ENCODE measurements at places on chromosomes 4 and X.

DNA sequence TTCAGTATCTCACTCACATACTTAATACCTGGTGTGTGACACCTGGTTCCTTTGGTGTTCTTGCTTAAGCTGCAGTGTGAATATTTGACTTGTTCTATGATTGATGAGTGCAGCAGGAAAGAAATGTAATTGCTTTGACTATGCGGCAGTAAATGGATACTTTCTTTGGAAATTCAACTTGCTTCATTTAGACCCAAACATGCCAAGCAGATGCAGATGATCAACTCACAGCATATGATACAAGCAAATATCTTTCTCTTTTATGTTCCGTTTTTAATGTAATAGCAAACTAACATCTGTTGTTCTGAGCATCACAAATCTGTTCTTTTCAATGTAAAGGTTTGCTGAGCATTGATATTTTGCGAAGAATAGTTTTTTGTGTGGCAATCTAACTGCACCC is 549.5 kb downstream of the C4orf33 start:
- DNase-seq: no peak

DNA sequence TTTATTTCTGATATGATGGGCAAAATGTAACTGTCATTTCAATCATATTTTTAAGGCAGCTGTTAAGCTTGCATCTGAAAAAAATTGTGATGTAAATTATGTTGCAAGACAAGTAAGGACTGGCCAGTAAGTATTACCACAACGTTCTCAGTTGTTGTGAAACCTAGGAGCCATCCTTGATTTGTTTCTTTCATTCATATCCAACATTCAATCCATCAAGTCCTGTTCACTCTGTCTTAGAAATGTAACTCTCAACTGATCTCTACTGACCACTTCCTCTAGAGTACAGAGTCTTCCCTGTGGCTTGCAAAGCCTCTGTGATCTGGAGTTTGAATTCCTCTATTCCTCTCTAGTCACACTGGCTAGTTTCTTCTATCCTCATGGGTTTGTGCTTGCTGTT is 161.4 kb upstream of the MAD2L1 start:
- no peak for DNase-seq

GRCh38 chrX:118579417-118579816 is 83.8 kb downstream of the DOCK11 start:
- no peak for DNase-seq

- DNase-seq: no peak
These were observed 229.9 kb upstream of the BOD1L1 start for GRCh38 chr4:13857397-13857796.

DNA sequence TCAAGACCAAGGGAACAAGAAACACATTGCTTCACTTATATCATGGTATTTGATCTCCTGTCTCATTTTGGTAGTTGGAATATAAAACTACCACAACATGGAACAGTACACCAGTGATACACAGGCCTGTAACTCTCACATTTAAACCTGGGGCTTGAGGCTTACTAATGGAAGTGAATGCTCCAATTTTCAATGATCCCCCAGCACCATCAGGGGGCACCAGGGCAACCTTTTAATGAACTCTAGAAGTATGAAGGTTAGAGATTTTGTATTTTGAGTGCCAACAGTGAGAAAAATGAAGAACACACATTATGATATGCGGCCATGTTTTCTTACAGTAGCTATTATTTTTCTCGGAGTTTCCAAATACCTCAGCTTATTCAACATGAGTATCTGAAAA is 50.7 kb downstream of the C4orf33 start:
- no peak for DNase-seq

DNA sequence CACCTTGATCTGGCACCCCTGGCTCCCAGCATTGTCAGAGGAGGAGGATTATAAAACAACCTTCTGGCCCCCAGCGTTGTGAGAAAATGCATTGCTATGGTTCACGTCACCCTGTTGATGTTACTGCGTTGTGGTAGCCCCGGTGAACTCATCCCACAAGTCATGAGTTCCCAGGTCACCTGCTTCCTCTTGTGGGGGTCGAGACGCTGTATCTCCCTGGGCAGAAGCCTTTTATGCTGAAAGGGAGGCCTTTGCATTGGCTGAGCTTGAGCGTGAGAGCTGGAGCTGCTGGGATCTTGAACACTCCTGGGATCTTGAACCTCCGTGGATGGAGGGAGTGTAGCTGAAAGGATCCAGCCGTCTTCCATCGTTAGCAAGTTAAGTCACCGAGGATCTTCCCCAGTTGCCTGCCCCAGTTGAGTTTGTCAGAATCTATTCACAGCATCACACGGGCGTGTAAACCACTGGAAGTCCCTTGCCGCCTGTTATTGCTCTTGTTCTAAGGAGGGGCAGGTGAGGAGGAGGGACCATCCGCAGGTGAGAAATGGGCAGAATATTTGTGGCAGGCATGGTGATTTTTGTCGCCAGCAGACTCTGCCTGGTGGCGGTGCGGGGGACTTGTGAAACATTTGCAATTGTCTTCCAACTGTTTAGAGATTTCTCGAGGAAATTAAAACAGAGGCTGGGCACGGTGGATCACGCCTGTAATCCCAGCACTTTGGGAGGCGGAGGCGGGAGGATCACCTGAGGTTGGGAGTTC is 299.9 kb downstream of the ASMT start:
- no peak for DNase-seq

GRCh38 chr4:34182306-34182705 is 2062.0 kb downstream of the ARAP2 start:
- no peak for DNase-seq

GRCh38 chr4:109303140-109303496 is 660 bp upstream of the COL25A1 start:
- DNase-seq: no peak

DNA sequence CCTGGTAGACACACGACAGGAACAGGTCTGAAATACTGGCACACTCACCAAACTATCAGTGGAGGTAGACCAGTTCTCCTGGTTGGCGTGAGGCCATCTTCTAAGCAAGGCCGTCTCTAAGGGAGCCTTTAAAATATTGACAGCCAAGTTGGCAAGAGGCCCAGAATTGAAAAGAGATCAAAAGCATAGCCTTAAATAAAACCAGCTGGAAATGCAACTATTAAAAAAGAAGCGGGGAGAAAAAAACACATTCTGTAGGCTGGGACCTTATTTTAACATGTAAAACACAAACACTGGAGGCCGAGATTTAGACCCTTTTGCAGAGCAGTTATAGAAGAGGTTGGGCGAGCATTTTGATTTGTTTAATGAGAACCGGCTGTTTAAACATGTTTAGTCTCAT is 233.0 kb upstream of the CLNK start:
- DNase-seq: no peak

DNA sequence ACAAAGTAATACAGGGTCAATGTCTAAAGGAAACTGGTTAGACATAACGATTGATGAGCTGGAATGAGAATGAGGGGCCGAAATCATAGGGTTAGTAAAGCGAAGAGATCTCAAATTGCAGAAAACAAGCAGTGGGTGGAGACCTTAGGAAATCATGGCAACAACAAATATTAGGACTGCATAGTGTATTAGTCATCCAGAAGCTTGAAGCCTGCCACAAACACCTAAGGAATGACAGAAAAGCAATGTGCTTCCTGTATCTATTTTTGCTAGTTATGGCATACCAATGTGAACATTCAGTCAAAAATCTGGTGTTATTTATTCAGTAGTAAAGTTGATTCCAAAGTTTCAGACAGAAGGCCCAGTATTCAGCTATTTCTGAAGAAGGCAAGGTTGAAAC is 410.9 kb upstream of the CT83 start:
- no peak for DNase-seq

DNA sequence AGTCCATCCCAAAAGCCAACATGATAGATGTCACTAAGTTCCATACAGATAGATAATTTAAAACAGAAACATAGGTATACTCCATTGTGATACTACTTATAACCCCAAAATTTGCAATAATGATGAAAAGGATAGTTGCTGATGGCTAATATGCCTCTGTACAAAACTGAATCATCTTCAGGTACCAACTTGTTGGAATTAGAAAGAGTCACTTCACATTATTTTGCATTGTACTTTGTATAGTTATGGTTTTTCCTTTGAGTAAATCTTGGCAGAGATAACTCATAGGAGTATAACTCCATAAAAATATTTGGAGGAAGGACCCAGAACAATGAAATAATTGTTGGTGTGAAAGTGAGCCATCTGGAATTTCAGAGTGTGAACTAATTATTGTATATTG is 17.6 kb downstream of the GIMD1 start:
- no peak for DNase-seq

GRCh38 chrX:335758-336155 is 17.2 kb upstream of the GTPBP6 start:
- no peak for DNase-seq

DNA sequence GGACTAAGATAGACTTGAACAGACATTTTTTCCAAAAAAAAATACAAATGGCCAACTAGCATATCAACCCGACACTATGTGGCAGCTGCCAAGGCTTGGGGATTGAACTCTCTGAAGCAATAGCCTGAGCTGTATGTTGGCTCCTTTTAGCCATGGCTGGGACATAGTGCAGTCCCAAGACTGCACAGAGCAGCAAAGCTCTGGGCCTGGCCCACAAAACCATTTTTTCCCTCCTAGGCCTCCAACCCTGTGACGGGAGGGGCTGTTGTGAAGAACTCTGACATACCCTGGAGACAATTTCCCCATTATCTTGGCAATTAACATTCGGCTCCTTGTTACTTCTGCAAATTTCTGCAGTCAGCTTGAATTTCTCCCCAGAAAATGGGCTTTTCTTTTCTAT is 50.1 kb downstream of the CISD2 start:
- no peak for DNase-seq

- DNase-seq: no peak
These were observed at the start of gene PGRMC2 for GRCh38 chr4:128287141-128287870. Gene PGRMC2, minus strand, starts transcription at chr4:128287813. Its CDS starts 23 bp downstream, at chr4:128287790.

GRCh38 chrX:140507223-140507981 is 2.5 kb upstream of the SOX3 start:
- DNase-seq: no peak

DNA sequence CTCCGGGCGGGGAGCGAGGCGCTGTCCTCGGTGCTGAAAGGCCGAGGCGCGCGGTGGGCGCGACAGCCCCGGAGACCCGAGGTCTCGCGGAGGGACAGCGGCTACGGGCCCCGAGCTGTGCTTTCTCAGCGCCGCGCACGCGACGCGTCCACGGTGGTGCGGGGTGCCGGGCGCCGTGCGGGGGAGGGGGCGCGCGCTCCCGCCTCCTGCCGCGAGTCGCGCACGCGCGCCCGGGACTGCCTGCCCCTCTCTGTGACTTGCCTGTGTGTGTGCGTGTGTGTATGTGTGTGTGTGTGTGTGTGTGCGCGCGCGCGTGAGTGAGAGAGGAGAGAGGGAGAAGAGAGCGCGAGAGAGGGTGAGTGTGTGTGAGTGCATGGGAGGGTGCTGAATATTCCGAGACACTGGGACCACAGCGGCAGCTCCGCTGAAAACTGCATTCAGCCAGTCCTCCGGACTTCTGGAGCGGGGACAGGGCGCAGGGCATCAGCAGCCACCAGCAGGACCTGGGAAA is at the start of gene GRIA2:
Gene GRIA2, plus strand, starts transcription at position 358 of the 511 bp plus-strand sequence. CDS start 315 bp downstream, outside the sequence.
- no peak for DNase-seq

GRCh38 chr4:83527671-83528070 is 8.2 kb upstream of the GPAT3 start:
- no peak for DNase-seq

DNA sequence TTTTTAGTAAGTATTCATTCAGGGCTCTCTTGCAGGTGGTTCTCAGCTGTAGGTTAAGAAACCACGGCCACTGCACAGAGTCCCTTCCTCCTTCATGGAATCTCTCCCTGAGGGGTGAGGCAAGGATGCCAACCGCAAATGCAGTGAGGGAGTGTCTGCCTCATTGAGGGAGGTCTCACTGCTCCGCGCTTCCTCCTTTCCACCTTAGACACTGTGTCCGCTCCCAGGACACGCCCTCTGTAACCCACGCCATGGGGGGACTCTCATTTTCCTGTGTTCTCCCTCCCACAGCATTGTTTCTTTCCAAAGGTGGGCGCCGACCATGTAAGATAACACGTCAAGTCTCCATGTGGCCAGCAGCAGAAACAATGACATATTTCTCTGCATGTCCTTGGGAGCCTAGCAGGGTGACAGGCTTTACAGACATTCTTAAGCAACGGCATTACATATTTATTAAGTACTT is 63.2 kb downstream of the SEPSECS start:
- DNase-seq: no peak

GRCh38 chr4:24655326-24655725 is 71.0 kb upstream of the DHX15 start:
- no peak for DNase-seq

- DNase-seq: peak; percentile 40
These were observed 23.9 kb upstream of the PRDM8 start for GRCh38 chr4:80173401-80173800.

DNA sequence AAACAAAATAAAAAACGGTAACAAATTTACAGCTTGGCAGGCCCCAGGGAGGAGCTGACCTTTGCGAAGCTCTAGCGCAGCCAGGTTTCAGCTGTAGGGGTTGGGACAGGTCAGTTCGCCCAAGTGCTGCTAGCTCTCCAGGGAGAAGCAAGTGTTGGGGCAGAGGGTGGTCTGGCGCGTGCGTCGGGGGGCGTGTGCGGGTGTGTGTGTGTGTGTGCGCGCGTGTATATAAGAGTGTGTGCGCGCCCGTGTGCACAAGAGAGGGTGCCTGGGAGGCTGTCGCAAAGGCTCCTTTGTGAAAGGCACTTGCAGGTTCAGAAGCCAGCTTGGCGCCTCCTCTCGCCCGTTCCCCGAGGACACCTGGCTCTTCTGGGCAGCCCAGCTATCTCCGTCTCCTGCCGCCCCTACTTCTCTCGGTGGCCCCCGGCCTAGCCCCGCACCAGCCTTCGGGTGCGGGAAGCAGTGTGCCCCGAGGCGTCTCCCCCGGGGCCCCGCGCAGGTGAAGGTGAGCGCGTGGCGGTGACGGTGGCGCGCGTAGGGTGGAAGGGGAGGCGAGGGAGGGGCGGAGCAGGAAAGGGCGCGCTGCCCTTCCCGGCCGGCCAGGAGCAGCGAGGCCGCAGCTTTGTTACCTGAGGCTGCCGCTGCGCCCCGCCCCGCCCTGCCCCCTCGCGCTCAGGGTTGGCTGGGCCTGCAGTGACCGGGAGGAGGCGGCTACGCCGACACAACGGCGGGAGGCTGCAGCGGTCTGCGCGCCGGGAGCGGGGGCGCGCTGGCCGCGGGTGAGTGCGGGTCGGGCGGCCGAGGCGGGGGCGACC is at the start of gene FHDC1:
Gene FHDC1, plus strand, starts transcription at position 693 of the 815 bp plus-strand sequence. CDS start 6,735 bp downstream, outside the sequence.
- DNase-seq: no peak

- DNase-seq: no peak
These were observed 65.8 kb upstream of the PRPS1 start for GRCh38 chrX:107562482-107562881.

- DNase-seq: no peak
These were observed 280.3 kb downstream of the PDHA2 start for GRCh38 chr4:96120206-96120605.

GRCh38 chr4:142752202-142752786 is 93.8 kb downstream of the INPP4B start:
- DNase-seq: no peak

DNA sequence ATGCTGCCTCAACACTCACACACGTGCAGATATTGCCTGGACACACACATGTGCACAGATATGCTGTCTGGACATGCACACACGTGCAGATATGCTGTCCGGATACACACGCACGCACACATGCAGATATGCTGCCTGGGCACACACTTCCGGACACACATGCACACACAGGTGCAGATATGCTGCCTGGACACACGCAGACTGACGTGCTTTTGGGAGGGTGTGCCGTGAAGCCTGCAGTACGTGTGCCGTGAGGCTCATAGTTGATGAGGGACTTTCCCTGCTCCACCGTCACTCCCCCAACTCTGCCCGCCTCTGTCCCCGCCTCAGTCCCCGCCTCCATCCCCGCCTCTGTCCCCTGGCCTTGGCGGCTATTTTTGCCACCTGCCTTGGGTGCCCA is 14.7 kb downstream of the FGFRL1 start:
- no peak for DNase-seq

Measured in activated naive CD4-positive, alpha-beta T cell treated with anti-CD3 and anti-CD28 coated beads, Interleukin-2, amount 50 U/mL, for 16 hours (primary cell).